Head of caudate nucleus (tissue), 42 donors: ENCODE measurements at places on chromosomes 7 and 10.

DNA sequence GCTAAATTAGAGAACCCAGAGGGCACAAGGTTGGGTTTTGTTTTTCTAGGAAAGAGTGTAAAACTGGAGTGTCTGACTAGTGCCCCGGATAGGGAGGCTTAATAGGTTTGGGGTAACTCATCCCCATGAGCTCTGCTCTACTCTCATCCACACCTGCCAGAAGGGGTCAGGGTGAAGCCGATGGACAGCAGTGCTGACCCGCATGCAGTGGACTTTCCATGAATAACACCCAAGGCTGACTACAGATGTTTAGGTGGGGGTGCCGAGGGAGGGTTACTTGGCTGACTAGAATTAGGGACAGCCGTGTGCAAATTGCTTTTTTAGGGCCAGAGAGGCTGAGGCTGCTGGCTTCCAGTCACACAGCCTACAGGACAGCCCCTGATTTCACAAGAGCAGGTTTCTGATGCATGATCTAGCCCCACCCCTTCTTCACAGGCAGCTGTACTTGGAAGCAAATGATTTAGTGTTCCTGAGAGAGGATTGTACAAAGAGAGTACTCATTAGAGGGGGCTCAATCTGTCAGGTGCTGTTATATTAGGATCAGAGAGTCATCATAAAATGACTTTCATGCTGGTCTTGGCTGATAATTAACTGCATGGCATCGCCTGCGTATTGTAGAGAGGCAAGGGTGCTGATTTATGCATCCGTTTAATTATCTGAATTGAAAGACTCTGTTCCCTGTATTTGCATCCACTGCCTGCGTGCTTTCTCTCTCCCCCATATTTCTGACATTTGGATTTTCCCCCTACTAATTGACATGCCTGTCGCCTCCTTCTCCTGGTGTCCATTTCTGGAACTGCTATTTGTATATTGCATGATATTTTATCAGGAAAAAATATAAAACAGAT lies 9.5 kb downstream of the INHBA start:
- DNase-seq: peak; percentile 23

GRCh38 chr10:4883079-4883739 lies 57.2 kb downstream of the AKR1E2 start:
- no peak for DNase-seq

- no peak for DNase-seq
Observed at GRCh38 chr10:12960334-12960898, 41.1 kb downstream of the CCDC3 start.

GRCh38 chr10:64813391-64813790 lies 1292.2 kb downstream of the REEP3 start:
- no peak for DNase-seq

DNA sequence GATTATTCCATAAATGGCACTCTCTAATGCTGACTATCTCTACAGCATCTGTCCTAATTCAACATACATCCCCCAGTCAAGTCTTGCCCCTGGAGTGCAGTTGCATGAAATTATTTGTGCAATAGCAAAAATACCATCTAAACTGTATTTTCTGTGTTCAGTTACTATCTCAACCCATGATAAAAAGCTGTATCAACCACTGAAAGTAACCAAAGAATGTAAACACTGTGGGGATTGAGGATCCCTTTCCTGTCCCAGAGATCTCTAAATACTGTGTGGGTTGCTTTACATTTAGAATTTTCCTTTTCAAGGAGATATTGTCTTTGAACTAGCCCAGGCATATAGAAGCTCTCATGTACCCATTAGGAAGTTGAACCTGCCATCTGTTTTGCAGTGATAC lies 23.9 kb upstream of the DGKI start:
- no peak for DNase-seq

DNA sequence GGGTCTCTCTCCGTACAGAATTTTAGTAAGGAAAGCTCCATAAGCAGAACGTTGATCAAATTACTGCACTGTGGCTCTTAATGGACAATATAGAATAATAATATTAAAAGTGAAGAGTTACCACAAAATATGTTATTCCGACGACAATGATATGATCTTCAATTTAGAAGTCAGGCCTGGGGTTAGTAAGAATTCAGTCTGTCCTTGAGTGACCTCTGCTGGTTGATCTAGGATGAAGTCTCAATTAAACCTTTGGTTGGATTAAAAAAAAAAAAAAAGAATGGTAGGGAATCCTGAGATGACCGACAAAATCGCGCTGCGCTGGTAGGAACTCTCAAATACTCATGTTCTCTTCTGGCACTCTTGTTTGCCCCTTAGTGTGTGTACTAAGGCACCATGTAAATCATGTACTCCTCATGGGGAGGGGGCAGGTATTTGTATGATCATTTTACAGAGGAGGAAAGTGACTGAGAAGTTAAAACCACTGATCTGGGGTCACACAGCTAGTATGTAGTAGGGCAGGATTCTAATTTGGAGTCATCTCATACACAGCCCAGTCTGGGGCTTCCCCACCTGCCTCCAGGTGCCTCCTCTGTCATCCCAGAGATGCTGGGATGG lies 161.3 kb upstream of the NPVF start:
- DNase-seq: peak; percentile 36

DNA sequence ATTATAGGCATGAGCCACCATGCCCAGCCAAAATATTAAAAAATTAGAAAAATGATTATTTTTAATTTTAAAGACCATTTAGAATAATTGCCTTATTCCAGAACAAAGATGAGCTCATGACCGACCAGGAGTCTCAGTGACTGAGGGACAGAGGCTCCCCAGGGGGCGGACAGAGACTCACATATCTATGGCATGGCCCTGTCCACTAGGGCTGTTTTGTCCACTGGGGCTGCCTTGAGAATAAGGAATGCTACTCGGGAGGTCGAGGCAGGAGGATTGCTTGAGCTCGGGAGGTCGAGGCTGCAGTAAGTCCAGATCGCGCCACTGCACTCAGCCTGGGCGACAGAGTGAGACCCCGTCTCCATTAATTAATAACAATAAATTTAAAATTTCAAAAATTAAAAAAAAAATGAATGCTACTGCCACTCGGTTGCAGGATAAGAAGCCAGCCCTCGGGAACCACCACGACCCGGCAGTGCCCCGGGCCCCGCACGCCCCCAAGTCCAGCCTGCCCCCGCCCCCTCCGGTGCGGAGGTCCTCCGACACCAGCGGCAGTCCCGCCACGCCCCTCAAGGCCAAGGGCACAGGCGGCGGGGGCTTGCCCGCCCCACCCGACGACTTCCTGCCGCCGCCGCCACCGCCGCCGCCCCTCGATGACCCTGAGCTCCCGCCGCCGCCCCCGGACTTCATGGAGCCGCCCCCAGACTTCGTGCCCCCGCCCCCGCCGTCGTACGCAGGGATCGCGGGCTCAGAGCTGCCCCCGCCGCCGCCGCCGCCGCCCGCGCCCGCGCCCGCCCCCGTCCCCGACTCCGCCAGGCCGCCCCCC lies 128.6 kb downstream of the APBB1IP start:
- no peak for DNase-seq

- no peak for DNase-seq
Observed at GRCh38 chr7:13144673-13145072, 457.2 kb downstream of the ARL4A start.

DNA sequence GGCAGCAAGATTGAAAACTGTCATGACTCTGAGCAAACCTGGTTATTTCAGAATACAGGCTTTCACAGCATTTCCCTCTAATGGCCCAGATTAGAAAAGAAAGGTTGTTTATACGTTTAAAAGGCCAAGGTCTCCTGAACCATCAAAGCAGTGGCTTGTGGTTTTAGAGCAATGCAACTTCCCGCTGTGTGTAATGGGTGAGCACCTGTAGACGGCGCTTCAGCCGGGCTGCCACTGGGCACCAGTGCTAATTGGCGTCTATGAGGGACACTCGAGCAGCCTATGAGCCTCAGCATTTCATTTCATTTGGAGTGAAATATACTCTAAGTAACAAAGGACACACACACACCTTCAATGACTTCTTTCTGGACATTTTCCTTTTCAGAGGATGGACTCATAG lies 671.0 kb upstream of the FZD8 start:
- DNase-seq: no peak

- DNase-seq: no peak
Observed at GRCh38 chr7:74482629-74483401, 29.1 kb downstream of the GTF2IRD1 start.

GRCh38 chr7:30817371-30817767 lies 46.2 kb downstream of the MINDY4 start:
- no peak for DNase-seq

DNA sequence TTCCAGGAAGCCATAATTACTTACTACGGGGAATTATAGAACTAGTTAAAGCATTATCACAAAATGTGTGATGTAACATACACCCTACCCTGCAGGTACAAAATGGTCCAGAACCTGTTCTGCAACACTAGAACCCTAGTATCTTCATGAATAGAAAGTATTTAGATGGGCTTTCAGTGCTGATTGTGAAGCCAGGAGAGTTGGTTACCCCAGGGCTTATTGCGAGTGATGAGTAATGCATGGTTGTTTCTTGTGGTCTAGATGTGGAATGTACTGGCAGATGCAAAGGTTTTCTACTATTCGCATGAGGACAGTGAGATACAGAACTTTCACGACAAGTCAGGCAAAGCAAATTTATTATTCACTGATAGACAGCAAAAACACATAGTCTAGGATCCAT lies 33.6 kb upstream of the AGR3 start:
- DNase-seq: no peak

DNA sequence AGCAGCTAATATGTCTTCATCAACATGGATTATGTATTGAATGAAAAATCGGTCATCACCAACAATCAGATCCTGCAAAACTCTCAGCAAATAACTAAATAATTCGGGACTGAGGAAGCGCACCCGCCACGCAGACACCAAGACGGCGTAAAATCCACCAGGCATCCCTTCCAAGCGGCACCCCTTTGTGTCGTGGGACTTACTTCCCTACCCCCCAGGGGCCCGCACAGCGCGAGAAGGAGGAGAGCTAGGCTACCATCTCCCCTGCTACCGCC lies 721 bp downstream of the ARL3 start:
- no peak for DNase-seq

DNA sequence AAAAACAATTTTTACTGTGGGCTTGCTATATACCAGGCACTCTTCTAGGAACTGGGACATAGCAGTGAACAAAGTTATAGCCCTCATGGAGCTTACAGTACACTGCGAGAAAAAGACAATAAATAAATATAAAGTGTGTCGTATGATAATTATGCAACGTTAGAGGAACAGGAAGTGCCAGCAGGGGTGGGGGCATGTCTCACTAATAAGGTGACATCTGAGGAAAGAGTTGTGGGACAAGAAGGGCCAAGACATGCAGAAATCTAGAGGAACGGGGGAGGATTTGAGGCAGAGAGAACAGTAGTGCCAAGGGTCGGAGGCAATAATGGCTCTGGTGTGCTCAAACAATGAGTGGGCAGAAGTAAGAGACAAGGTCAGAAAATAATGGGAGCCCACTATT lies 52.8 kb downstream of the LMBR1 start:
- DNase-seq: no peak

- DNase-seq: no peak
Observed at GRCh38 chr10:79552143-79552542, 8.1 kb downstream of the SFTPA2 start.

- no peak for DNase-seq
Observed at GRCh38 chr10:3040069-3040468, 27.3 kb upstream of the PFKP start.

DNA sequence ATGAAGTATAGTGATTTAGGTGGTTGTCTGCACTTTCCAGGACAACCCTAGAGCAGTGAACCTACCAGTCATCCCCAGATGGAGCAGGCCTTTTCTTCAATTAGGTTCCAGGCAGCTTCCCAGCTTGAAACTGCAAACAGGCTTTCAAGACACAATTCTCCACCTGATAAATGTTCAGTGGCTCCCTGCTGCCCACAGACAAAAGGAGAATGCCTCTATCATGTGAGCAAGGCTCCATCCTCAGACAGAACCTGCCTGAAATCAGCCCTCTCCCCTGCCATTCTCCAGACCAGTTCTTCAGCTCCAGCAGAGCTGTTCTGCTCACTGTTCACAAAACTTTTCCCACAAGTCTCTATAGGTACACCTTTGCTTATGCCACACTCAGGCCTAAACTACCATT lies 22.1 kb downstream of the RELN start:
- no peak for DNase-seq

GRCh38 chr7:93361853-93362252 lies 129.7 kb downstream of the VPS50 start:
- no peak for DNase-seq

- no peak for DNase-seq
Observed at GRCh38 chr7:351256-351655, 61.3 kb downstream of the FOXL3 start.

DNA sequence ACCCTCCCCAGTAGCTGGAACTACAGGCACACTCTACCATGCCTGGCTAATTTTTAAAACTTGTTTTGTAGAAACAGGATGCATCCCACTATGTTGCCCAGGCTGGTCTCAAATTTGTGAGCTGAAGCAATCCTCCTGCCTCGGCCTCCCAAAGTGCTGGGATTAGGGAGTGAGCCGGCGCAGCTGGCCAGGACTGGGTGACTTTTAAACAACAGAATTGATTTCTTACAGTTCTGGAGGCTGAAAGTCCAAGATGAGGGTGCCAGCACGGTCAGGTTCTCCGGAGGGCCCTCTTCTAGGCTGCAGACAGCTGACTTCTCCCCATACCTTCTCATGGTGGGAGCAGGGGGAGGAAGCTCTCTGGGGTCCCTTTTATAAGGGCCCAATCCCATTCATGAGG lies 75.2 kb upstream of the CHST15 start:
- DNase-seq: no peak

- DNase-seq: no peak
Observed at GRCh38 chr10:86693721-86694369, 25.5 kb downstream of the LDB3 start.

DNA sequence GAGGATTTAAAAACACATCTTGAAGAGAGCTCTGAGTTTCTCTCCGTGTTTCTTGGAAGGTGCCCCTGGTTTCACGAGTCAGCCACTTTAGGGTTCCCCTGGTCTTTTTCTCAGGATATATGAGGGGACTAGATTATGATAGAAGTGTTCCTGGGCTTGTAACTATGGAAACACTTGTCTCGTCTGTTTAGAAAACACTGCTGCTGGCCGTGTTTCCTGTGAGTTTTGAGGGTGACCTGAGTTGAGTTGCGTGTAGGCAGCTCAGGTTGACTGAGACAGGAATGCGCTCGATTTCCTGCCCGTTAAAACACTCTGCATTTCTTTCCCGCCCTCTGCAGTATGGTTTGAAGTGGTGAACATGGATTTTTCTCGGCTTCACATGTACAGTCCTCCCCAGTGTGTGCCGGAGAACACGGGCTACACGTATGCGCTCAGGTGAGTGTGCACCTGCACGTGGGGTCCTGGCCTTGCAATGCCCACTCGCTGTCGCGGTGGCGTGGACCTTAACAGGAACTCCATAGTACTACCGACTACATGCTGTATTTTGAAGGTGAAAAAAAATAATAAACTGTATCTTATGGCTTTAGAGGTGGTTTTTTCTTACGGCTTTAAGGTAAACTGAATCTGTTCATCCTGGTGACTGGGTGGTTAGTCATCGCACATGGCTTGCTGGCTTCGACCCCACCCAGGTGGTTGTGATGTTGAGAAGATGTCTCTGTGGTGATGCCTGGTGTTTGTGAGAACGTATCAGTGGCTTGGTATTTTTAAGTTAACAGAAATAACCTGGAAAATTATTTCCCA lies at the start of gene SUN1:
Gene SUN1, plus strand, starts transcription at position 310 of the 801 bp plus-strand sequence. Its CDS starts 49 bp downstream, at position 359.
- no peak for DNase-seq
